ENCODE measurements at places on chromosomes 12 and 14.
A peak's percentile ranks its signal among the peaks of the same experiment; 100 is the strongest.

DNA sequence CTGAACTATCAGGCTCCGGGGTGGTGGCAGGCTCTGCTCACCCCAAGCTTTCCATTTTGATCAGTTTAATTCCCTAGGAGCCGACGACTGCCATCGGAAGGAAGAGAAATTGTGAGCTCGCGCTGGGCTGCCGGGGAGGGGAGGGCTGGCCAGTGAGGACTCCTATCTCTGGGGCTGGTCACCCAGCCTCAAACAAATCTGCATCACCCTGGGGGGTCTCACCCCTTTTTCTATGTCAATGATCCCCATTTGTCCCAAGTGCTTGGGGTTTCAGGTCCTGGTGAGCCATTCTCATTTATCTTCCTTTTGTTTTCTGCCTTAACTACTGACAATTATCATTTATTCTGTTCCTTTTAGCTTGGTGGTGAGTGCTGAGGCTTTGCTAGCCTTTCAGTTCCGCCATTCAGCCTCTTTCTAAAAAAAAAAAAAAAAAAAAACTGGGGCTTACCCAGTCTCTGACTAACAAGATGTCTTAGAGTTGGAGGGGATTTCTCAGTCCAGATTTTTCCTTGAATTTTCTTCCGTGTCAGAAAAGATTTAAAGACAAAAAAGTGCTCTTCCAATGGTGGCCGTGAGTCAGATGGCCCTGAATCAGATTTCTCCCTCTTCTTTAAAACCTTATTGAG, 22.8 kb upstream of the USP44 start:
- no peak for DNase-seq

GRCh38 chr14:72883961-72884360, 9.9 kb downstream of the DPF3 start:
- no peak for DNase-seq

GRCh38 chr14:94164685-94165431, 9.3 kb upstream of the PPP4R4 start:
- DNase-seq, result no peak

GRCh38 chr14:63438065-63438757, 105.0 kb downstream of the PPP2R5E start:
- peak; percentile 66 for DNase-seq

- peak; percentile 39 for DNase-seq
Observed at GRCh38 chr12:67161322-67161918, 107.7 kb upstream of the CAND1 start.

GRCh38 chr12:44777044-44777443, 99.1 kb downstream of the NELL2 start:
- no peak for DNase-seq

DNA sequence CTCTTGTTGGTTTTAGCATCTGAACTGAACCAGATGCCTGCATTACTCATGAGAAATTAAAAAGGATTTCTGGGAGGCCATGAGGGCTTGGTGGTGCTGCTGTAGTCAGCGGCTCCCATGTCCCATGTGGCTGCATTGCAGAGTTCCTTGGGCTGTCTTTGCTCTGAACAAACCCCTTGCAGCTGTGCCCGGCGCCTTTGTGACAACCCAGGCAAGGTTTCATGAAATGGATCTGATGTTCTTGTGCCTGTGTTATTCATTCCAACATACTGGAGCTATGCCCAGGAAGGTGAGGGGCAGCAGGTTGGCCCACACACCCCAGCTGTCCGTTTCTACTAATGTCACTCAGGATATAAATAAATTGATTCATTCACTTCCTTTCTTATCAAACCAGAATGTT, 40.8 kb downstream of the TGFB3 start:
- DNase-seq, result no peak

GRCh38 chr12:125092108-125092871, 27.1 kb downstream of the AACS start:
- peak; percentile 23 for DNase-seq

DNA sequence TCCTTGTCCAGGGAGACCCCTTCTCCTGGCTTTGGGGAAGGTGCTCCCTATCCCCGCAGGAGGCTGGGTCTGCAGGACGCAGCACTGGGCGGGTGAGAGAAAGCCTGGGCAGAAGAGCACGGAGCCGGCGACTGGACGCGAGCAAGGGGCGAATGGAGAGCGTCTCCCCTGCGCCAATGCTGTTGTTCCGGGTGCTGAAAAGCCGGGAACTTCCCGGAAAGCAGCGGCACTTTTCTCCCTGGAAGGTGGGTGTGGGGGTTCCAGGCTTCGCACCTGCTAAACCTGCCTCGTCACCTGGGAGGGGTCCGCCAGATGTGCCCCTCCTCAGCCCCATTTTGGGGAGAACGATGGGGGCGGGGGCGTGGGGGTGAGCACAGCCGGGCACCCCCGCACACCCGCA, 417.1 kb upstream of the TMTC1 start:
- no peak for DNase-seq

- DNase-seq, result no peak
Observed at GRCh38 chr12:29731591-29731990, 52.2 kb downstream of the TMTC1 start.

- DNase-seq, result no peak
Observed at GRCh38 chr14:67623114-67623513, 3.4 kb downstream of the ARG2 start.

DNA sequence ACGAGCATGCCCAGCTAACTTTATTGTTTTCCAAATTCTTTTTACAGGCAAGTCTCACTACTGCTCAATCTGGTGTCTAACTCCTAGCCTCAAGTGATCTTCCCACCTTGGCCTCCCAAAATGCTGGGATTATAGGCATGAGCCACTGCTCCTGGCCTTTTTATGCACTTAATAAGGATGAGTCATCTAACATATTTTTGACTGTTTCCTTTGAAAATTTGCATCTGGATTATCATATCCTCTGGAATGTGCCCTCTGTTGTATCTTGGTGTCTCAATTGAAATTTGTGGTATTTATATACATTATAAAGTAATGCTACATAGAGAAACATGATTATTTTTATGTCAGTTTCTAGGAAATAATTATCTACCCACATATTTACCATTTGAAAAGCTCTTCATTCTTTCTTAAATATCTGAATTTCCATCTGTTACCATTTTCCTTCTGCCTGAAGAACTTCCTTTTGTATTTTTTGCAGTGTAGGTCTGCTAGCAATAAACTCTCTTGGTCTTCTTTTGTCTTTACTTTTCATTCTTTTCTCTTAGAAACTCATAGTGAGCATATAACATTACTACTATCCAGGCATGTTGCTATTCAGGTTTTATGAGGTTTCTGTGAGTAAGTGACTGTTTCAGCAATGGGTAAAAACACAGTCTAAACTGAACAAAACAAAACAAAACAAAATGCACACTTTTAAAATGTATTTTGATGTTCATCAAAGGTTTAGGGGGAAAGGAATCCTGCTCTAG, 52.8 kb upstream of the CNOT2 start:
- DNase-seq, result no peak

DNA sequence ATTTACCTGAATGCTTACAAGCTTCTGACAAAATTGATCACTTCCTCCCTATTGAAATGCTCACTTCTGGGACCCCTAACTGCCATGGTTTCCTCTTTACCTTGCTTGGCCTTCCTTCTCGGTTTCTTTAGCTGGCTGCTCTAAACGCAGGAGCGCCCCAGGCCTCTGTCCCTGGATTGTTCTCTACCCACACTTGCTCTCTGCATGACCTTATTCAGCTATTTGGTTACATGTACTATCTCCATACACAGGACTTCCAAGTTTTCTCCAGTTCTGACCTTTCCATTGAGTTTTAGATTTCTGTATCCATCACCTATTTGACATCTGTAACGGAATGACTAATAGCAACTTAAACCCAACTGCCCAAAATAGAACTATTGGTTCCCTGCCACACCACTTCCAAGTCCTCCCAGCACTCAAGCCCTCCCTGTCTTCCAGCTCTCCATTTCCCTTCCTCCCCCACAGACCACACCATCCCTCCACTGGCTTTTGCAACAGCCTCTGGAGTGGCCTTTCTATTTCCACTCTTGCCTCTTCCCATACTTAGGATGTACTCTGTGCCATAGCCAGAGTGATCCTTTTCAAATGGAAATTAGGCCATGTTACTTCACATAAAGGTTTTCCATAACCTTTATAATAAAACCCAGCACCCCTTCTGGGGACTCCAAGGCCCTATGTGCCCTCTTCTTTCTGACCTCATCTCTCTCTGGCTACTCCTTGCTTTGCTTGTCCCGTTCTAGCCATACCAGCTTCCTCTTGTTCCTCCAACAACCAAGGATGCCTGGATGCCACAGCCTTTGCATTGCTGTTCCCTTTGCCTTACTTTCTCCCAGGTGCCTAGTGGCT, 202.2 kb downstream of the AEBP2 start:
- DNase-seq, result no peak

DNA sequence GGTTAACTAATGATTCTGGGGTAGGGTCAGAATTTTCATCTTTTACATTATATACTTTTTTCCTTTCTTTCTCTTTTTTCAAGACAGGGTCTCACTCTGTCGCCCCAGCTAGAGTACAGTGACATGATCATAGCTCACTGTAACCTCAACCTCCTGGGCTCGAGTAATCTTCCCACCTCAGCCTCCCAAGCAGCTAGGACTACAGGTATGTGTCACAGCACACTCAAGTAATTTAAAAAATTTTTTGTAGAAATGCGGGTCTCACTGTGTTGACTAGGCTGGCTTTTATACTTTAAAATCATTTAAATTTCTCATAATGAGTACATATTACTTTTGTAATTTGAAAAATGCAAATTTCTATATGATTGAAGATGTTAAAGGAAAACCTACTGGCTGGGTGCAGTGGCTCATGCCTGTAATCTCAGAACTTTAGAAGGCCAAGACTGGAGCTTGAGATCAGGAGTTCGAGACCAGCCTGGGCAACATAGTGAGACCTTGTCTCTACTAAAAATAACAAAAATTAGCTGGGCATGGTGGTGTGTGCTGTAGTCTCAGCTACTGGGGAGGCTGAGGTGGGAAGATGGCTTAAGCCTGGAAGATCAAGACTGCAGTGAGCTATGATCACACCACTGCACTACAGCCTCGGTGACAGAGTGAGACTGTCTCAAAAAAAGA, 25.7 kb downstream of the R3HDM2 start:
- no peak for DNase-seq

GRCh38 chr12:73892201-73892600, 645.4 kb upstream of the ATXN7L3B start:
- peak; percentile 79 for DNase-seq

- DNase-seq, result no peak
Observed at GRCh38 chr12:32536000-32536345, 136.6 kb downstream of the FGD4 start.

DNA sequence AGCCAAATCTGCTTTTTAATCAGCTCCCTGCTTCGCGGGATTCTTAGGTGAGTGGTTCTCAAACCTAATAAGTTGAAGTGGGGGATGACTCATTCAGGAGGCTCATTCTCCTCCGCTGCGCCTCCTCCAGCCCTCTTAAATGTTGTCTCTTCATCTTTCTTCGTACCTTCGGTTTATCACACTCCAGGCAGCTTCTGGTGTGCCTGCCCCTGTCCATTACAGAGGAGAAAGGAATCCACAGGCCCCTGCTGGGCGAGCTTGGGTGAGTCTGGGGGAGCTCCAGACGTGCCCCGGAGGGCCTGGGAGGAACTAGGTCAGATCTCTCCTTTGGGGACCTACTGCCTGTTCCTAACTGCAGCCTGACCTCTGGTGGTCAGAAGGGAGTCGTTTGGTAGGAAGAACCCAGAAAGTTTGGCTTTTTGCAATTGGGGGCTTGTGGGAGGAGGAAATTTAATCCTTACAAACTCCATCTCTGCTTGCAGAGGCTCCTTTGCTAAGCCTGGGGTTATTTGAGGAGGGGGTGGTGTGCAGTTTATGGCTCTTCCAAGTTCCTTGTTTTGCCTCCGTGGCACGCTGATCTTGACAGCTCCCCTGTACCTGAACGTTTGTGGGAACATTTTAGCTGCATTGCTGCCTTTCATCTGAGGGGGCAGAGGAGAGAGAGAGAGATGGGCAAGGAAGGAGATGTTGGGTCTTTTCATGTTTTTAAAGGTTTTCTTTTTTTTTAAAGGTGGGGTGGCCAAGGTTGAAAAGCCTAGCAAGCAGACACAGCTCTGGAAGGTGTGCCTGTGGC, 84.1 kb upstream of the GNG2 start:
- DNase-seq, result peak; percentile 79

DNA sequence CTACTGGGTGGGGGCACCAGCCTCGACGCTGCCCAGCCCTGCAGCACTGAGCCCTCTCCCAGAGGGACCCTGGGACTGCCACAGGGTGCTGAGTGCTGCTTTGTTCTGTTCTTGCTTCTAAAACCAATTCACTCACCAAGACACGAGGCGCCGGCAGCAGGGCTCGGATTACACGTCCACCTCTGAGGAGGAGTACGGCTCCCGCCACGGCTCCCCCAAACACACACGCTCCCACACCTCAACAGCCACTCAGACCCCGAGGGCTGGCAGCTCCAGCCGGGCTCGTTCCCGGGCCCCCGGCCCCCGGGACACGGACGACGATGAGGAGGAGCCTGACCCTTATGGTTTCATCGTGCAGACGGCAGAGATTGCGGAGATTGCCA, 24.3 kb downstream of the CEP170B start:
- DNase-seq, result no peak

GRCh38 chr14:93240678-93241000, 33.6 kb downstream of the UBR7 start:
- DNase-seq, result no peak

DNA sequence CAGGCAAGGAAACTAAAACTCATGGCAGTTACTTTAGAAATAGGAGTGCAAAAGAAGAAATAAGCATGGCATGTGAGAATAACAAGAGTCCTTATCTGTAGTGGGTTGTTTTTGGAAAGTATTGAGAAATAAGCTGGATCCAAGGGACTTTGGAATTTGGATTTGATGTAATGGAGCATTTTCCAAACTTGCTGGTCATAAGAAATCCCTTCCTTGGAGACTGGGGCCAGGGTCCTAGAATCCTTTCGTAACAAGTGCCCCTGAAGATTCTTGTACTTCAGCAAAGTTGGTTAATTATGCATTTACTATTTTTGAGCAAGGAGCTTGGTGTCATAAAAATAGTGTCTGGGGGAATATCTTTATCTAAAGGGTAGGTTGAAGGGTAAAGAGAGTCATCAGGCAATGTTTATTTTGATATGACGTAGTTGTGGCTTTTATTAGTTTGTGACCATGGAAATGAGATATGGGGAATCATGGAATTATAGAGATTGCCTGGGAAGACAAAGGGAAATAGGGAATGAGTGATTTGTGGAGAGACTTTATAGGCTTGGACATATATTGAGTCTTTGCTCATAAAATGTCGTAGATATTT, 53.9 kb downstream of the WNK1 start:
- DNase-seq, result no peak

GRCh38 chr12:16893426-16893825, 287.5 kb upstream of the LMO3 start:
- no peak for DNase-seq

- no peak for DNase-seq
Observed at GRCh38 chr12:117499759-117500485, 138.5 kb upstream of the NOS1 start.

DNA sequence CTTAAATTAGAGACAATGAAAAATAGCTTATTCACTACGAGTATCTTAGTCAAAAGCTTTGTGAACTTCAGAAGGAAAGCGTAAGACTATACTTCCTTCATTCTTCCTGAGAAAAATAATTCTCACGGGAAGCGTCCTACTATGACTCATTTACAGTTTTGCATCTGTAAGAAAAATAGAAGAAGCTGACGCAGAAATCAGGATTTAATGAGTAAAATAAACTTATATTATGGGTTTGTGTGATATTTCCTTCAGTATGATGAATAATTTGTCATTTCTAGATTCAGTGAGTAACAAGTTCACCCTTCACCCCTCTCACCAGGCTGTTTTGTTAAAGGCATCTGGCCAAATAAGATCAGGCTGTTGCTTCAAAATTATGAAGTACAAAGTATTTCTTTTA, 17.8 kb upstream of the PDE3A start:
- DNase-seq, result no peak
